ENCODE measurements at places on chromosomes 12 and 14.

DNA sequence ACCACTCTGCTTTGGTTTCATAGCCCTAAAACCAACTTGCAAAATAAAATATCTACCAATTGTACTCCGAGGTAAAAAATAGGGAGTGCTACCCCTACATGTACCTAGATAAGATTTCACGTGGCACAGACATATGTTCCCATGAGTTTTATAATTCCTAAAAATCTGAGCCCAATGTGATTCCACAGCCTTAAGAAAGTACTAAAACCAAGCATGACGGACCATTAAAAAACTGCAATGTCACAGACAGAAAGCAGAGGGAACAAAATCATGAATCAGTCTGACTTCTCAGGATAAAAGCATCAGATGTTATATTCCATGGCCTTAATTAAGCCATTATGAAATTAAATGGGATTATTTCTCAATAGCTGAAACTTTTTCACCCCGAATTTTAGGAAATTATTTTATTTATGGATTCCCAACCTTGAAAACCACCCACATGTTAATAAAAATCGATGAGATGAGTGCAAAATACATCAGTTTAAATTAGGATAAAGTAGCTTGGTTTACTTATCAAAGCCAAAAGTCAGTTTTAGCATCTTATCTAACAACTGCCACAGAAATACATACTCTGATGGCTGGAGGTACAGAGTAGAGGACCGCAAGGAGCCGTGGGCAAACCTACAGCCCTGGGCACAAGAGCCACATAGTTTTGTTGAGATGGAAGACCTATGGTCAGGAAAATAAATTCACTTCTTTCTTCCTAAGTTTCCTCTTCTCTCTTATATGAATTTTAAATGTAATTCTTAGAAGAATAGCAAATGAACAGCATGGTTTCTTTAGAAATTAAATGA is 4.5 kb downstream of the ITPR2 start:
- no peak for ATAC-seq

GRCh38 chr12:19222558-19222957 is 93.0 kb downstream of the PLEKHA5 start:
- no peak for ATAC-seq

- ATAC-seq, result peak; percentile 96
These were observed 12.4 kb downstream of the FAM181A start for GRCh38 chr14:93939304-93940229.

GRCh38 chr14:38310420-38310995 is 54.6 kb upstream of the CLEC14A start:
- ATAC-seq, result no peak

DNA sequence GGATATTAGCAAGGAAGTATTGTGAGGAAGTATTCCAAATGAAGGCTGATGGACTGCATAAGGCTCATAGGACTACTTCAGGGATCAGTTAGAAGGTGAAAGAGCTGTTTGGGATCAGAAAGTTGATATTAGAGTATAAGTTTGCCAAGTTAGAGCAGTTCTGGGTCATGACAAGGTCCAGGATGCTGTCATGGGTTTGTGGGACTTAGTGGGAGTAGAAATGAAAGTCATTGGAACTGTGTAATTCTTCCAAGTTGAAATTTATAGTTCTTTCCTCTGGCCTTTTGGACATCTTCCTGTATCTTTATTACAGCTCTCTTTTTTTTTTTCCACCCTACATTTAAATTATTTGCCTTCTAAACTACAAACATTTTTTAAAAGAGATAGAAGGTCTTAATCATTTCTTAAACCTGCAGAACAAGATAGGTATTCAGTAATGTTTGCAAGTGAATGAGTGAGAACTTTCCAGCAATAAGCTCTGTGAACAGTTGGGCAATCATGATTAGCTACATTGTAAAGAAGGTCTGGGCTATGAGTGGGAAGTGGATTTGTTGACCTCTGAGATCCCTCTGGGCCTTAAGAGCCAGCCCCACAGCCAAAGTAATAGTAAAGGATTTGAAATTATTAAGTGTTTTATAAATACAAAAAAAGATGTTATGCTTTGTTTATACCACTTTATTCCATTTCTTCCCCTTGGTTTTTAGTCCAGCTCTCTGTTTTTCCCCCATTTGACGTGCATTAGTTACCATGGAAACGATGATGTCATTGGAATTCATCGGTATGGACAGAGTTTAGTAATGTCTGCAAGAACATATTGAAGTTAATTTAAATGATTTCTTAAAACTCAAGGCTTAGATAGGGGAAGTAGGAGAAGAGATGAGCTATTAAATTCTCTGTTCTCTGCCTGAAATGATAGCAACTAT is 247.9 kb upstream of the ARHGAP5 start:
- no peak for ATAC-seq

DNA sequence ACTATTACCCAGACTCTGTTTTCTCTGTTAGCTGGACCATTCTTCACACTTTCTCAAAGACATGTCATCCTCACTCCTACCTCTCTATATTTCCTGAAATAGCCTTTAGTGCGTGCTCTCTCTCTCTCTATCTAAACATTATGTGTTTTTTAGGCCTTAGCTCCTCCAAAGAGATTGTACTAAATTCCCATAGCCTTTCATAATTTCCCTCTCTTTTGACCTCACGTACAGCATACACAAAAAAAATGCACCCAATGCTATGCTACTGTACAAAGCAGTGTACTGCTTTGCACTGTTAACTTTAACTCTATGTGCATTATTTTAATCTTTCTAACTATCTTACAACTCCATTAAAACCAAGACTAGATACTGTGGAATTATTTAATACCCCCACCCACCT is 288.4 kb downstream of the DAD1 start:
- ATAC-seq, result no peak

DNA sequence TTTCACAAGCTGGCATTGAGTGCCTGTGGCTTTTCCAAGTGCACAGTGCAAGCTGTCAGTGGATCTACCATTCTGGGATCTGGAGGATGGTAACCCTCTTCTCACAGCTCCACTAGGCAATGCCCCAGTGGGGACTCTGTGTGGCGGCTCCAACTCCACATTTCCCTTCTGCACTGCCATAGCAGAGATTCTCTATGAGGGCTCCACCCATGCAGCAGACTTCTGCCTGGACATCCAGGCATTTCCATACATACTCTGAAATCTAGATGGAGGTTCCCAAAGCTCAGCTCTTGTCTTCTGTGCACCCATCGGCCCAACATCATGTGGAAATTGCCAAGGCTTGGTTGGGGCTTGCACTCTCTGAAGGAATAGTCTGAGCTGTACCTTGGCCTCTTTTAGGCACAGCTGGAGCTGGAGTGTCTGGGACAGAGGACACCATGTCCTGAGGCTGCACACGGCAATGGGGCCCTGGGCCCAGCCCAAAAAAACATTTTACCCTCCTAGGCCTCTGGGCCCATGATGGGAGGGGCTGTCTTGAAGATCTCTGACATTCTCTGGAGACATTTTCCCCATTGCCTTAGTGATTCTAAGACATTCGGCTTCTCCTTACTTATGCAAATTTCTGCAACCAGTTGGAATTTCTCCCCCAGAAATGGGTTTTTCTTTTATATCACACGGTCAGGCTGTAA is 313.3 kb upstream of the SFSWAP start:
- no peak for ATAC-seq

DNA sequence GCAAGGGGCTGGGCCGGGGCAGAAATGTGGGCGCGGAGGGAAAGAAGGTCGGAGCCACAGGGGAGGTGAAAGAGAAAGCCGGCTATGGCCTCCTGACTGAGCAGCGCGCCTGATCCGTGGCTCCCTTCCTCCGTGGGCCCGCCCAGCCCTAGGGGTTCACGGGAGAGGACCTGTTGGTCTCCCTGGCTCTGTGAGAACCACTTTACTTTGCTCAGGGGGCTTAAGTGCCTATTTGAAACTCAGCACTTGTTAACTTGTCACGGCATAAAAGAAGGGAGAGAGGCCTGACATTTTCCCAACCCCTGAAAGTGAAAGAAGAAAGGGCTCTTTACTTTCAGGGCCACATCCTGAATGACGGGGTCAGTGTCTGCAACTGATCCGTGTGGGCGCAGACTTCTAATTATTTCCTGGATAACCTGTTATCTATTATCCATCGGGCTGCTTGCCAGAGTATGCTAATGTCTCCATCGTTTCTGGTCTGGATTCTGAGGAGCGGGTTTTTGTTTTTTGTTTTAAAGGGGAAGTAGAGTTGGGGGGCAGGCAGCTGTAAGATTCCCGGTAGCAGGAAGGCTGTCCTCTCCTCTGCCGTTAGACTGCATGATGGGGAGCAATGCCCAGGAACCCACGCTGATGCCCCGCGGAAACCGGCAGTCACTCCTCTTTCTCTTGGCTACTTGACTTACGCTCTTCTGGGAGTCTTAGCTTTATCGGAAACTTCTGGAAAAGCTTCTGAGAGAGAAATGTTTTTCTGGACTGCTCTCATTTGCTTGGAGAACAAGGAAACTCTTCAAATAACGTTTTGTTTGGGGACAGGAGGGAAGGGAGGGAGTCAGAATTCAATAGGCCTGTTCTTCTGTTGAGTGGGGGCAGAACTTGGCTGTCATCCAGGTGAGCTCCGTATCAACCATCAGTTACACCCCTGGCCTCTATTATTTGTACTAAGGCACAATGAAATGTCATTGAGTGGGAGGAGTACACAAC is 127.7 kb upstream of the MAX start:
- ATAC-seq, result peak; percentile 72

GRCh38 chr12:19496219-19496878 is 57.1 kb downstream of the AEBP2 start:
- ATAC-seq, result no peak

- peak; percentile 88 for ATAC-seq
These were observed 15.8 kb downstream of the ITPR2 start for GRCh38 chr12:26817183-26817591.

DNA sequence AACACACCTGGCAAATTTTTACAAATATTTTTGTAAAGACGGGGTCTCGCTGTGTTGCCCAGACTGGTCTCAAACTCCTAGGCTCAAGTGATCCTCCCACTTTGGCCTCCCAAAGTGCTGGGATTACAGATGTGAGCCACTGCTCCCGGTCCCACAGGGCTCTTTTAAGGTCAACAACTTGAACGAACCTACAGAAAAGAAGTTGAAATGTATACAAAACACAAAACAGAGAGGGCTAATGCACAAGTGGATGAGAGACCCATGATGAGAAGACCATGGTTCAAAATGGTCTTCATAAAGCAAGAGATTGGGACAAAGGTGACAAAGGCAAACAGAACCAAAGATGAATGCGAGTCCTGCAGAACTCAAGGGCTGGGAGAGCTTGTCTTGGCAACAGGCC is 91.4 kb downstream of the CALM1 start:
- no peak for ATAC-seq

DNA sequence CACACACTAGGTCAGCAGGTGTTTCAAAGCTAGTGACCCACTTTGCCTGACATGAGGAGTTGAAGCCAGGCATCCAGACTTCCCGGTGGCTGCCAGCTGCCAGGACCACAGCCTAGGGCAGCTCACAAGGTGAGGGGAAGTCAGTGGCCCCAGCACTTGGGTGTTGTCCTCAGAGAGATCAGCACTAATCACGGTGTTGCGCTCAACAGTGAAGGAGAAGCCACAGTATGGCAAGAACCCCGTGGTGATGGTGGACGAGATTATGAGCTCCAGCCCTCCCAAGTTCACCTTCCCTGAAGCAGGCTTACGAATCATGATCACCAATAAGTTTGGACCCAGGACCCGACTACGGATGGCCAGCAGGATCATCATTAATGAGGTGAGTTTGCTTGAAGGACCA is 59.9 kb upstream of the RIN3 start:
- ATAC-seq, result no peak

DNA sequence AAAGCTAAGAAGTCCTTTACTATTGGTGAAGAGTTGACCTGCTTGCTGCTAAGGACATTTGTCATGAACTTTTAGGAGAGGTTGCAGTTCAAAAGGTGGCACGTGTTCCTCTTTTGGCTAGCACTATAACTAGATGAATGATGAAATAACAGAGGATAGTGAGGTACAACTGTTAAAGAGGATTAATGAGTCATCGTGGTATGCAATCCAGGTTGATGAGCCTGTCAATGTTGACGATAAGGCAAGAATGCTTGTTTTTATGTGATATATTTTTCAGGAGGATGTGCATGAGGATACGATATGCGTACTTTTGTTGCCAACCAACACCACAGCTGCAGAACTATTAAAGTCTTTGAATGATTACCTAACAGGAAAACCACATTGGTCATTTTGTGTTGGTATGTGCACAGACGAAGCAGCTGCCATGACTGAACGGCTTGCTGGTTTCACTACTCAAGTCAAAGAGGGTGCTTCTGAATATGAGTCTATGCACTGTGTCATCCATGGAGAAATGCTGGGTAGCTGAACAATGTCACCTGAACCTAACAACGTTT is 10.6 kb downstream of the CEP128 start:
- peak; percentile 97 for ATAC-seq

DNA sequence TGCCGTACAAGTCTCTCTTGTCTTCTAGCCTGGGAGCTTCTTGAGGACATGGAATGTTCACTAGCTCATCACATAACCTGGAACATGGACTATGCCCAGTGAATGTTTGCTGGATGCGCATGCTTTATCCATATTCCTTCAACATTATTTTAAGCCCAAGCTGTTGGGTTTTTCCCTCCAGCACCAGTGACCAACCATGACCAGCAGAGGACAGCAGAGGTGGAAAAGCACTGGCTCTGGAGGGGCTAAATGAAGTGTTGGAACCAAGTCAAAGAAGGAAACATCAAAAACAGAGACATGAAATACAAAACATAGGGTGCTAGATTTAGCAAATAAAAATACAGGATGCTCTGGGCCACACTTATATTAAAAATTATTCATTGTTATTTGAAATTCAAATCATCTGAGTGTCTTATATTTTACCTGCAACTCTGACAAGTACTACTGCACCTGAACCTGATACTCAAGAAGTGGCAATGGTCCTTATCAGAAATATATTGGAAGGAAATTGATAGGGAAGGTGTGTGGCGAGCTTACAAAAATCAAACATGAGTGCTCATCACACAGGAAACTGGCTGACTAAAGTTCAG is 23.1 kb upstream of the HELB start:
- no peak for ATAC-seq

DNA sequence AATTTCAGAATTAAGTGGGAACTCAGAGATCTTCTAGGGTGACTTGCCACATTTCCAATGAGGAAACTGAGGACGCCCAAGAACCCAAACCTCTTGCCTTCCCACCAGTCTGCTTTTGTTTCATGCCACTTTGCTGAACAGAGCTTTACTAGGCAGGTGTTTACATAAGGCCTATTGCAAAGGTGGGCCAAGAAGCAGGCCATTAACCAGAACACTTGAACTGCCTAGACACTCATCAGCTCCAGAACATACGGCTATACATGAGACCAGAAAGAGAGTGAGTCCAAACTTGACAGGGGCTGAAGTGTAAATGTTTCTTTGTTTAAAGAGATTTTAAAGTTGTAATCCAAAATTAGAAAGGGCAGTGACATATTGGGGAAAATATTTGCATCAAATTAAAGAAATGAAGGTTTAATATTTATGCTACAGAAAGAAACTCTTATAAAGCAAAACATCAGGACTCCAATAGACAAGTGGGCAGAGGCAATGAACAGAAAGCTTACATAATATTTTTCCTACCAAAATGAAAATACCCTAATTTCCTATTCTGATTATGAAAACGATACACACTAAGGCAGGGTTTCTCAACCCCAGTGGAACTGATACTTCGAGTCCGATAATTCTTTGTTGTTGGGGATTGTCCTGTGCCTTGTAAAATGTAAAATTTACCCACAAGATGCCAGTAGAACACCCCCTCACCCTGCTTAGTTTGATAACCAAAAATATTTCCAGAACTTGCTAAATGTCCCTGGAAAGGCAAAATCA is 11.7 kb downstream of the BATF start:
- no peak for ATAC-seq

- no peak for ATAC-seq
These were observed 122.5 kb downstream of the IPO8 start for GRCh38 chr12:30573145-30573544.
